ENCODE measurements at places on chromosomes 7 and 10.
A peak's percentile ranks its signal among the peaks of the same experiment; 100 is the strongest.

GRCh38 chr7:96179837-96180236 is 142.1 kb downstream of the SLC25A13 start:
- peak; percentile 39 for DNase-seq

DNA sequence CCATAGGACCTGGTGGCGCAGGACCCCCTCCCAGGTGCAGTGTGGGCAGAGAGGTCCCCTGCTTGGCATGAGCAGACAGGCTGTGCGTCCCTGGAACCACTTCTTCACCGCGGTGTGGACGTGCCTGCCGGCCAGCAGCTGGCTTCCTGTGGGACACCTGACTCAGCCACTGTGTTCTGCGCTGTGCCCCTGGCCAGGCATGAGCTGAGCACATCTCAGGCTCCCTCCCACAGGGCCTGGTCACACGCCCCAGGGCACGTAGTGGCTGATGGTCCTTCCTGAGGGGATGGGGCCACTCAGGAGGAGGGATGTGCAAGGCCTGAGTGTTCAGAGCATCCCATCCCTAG is 3.5 kb upstream of the DEPP1 start:
- DNase-seq, result no peak

DNA sequence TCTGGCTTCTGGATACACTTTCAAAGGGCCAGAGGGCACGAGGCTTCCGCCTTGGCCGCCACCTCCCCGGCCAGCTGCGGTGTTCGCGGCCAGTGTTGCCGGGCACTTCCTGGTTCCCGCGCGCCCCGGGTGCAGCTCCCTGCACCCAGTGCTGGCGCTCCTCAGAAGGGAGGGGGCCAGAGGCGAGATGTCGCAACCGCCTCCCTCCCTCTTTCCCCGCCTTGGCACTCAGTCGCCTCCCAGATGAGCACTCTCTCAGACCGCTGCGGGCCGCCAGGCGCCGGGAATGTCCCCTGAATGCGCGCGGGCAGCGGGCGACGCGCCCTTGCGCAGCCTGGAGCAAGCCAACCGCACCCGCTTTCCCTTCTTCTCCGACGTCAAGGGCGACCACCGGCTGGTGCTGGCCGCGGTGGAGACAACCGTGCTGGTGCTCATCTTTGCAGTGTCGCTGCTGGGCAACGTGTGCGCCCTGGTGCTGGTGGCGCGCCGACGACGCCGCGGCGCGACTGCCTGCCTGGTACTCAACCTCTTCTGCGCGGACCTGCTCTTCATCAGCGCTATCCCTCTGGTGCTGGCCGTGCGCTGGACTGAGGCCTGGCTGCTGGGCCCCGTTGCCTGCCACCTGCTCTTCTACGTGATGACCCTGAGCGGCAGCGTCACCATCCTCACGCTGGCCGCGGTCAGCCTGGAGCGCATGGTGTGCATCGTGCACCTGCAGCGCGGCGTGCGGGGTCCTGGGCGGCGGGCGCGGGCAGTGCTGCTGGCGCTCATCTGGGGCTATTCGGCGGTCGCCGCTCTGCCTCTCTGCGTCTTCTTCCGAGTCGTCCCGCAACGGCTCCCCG is at the start of gene FFAR4:
TSS of gene FFAR4 (plus strand) at position 231 of the 842 bp plus-strand sequence. CDS start at position 287, 56 bp downstream.
- peak; percentile 40 for DNase-seq

DNA sequence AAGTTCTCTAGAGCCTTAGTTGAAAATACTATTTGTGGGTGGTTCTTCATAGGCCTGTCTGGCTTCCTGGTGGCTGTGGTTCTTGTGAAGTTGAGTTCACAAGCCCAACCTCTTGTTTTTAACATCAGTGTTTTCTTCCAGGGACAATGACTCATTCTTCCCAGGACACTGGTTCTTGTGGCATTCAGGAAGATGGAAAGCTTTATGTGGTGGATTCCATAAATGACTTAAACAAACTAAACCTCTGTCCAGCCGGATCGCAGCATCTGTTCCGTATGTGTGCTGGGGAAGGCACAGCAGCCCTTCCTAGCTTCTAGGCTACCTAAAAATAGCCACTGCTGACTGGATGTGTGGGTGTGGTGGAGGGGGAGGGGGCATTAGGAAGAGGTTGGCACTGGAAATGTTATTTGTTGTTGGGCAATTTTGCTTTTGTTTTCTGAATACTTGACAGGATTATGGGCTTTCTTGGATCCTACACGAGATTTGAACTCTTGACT is 3.9 kb downstream of the LSMEM1 start:
- DNase-seq, result peak; percentile 87
